ENCODE measurements at places on chromosomes 12 and 14.

- no peak for DNase-seq
Observed at GRCh38 chr14:104431929-104432541, 147.5 kb upstream of the C14orf180 start.

DNA sequence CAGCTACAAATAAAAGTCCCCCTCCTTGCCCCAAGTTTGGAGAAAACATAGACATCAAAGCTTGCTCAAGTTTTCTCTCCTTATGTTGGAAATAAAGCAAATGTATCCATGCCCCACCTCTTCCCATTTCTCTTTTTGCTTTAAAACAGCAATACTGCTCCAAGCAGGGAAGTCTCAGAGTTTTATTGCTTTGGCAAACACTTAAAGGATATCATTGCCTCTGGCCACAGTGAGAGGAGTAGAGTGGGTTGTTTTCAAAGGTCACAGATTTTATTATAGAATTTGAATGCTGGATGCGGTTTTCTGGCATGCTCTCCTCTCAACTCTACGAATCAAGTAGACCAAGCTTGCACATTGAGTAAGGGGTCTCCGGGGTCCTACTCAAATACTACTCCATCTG lies 149.7 kb downstream of the TTC7B start:
- no peak for DNase-seq

DNA sequence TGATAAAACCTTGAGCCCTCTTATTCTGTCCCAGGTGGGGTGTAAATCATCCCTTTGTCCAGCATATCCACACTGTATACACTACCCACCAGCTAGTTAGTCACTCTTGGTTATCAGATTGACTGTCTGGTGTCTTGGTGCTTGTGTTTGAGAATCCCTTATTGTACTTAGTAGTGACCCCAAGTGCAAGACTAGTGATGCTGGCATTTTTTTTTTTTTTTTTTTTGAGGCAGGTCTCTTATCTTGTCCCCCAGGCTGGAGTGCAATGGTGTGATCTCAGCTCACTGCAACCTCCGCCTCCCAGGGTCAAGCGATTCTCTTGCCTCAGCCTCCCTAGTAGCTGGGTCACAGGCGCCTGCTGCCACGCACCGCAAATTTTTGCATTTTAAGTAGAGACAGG lies 5.8 kb downstream of the VRK1 start:
- DNase-seq = no peak

GRCh38 chr14:74976264-74977113 lies 21.1 kb upstream of the PGF start:
- DNase-seq = no peak

DNA sequence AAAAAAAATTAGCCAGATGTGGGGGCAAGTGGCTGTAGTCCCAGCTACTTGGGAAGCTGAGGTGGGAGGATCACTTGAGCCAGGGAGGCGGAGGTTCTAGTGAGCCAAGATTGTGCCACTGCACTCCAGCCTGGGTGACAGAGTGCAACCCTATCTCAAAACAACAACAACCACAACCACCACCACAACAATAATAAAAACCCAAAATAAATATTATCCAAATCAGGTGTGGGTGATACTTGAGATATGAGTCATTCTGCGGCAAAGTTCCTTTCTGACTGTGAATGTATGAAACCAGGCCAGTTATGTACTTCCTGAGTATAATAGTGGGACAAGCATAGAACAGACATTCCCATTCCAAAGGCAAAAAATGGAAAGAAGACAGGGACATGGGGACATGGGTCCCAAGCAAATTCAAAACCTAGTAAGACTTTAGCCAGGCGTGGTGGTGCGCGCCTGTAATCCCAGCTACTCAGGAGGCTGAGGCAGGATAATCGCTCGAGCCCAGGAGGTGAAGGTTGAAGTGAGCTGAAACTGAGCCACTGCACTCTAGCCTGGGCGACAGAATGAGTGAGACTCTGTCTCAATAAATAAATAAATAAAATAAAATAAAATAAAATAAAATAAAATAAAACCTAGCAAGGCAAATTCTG lies 9.7 kb upstream of the ERC1 start:
- no peak for DNase-seq

- no peak for DNase-seq
Observed at GRCh38 chr12:59494617-59495016, 101.2 kb upstream of the SLC16A7 start.

GRCh38 chr12:81758421-81759189 lies 545 bp downstream of the PPFIA2 start:
- peak; percentile 44 for DNase-seq

DNA sequence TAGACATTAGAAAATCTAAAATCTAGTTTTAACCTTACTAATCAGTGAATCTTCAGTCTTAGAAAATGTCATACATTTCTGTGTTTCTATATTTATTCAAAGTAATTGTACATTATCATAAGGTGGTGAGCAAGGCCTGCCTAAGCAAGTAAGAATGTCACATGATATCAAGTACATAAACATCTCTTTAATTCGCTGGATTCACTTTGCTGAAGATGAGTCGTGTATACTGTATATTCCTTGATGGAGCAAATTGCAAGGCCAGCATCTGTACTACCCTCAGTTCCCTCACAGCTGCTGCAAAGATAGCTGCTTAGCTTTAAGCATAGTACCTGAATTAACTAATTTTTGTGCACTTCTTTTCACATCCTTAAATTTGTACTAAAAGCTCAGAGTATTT lies 8.5 kb upstream of the AK7 start:
- DNase-seq = no peak

GRCh38 chr12:29559198-29559597 lies 61.7 kb upstream of the OVCH1 start:
- no peak for DNase-seq

DNA sequence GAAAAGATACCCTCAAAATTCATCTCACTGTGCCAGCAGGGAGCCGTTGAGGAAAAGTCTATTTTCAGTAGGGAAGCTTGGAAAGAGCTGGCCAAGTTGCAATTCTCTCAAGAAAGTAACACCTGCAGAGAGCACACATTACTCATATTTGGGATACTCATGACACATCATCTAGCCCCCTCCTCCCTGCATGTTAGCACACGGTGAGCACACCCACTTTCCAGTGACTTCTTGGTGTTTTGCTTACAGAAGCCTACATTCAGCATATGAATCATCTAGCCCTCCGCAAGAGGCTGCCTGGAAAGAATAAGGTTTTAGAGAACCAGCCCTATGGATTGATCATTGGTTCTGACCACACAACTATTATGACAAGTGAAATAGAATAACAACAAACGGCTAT lies 124.5 kb downstream of the PTPRO start:
- DNase-seq = no peak

- DNase-seq = no peak
Observed at GRCh38 chr12:103498990-103499389, 3.2 kb upstream of the C12orf42 start.

GRCh38 chr14:33792009-33792719 lies 158.7 kb downstream of the EGLN3 start:
- DNase-seq = no peak

DNA sequence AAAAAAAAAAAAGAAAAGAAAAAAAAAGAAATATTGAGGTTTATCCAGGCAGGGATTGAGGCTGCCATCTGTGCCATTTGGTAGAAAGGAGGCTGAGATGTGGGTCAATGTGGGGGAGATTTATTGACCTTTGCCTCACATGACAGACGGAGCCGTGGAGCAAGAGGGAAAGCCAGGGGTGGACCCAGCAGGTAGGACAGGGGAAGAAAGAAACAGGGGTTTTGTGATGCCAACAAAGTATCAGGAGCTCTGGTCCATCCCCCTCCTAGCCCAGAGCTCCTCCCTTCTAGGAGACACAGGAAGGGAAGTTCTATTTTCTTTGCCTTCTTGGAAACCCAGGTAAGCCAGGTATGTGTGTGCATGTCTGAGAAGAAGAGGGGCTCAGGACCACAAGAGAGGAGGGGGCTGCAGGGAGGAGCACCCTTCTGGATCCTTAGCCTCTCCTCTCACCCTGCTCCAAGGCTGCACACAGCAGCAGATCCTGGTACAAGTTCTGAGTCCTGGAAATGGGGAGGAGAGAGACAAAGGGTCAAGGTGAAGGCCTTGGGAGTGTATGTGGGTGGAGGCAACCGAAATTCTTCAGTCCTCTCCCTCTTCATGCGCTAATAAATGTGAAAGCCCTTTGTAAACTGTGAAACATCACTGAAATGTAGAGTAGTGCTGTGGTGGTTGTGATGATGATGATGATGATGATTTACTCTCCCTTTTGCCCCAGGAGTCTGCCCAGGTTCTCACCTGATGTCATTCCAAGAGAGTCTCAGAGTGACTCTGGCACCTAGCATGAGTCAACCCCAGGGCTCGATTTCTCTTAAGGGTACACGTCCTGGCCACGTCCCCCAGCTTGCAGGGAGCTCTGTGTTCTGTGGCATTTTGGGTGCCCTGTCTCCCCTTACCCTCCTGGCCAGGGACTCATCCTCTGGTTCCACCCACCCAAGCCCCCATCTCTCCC lies 26.3 kb downstream of the ZFP36L1 start:
- no peak for DNase-seq

GRCh38 chr14:23512156-23512555 lies 39.4 kb downstream of the ZFHX2 start:
- no peak for DNase-seq

DNA sequence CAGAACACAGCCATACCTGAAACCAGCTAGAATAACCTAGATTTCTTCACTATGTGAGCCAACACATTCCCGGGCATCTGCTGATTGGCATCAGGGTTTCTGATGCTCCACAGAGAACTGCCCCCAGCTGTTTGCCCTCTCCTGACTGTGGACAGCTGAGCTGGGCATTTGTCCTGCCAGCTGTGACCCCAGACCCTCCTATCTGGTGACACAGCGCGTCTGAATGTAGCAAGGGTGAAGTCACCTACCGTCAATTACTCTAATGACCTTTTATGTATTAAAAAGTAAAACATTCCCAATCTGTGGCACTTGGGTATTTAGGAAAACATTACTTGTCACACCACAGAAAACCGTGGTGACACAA lies 29.7 kb upstream of the SFSWAP start:
- DNase-seq = no peak

GRCh38 chr12:124487066-124487833 lies 80.2 kb downstream of the NCOR2 start:
- DNase-seq = no peak

GRCh38 chr12:71503579-71504391 lies 64.2 kb downstream of the LGR5 start:
- DNase-seq = no peak

GRCh38 chr12:1811281-1811947 lies 9.0 kb upstream of the LRTM2 start:
- no peak for DNase-seq
